ENCODE measurements at places on chromosomes 12 and 14. TPM values are rescaled to one million over a fixed set of nuclear protein-coding genes. Genes with fewer than 3 reads are reported as not detected.

The CLEC1A gene
- total RNA-seq: 0.12 TPM

The ENDOU gene
- total RNA-seq: 0.15 TPM

The GLI1 gene
- total RNA-seq: 0.23 TPM

The MED13L gene
- 117 TPM for total RNA-seq

The POTEM gene
- not detected for total RNA-seq

The TMTC1 gene
- 115 TPM for total RNA-seq

The TAS2R50 gene
- 1.3 TPM for total RNA-seq

The INHBC gene
- total RNA-seq: not detected

The KITLG gene
- total RNA-seq: 9.9 TPM

The SYNE3 gene
- total RNA-seq: 19.2 TPM

Data from smooth muscle cell of the coronary artery (primary cell).